ENCODE measurements at places on chromosomes 2 and 18.

DNA sequence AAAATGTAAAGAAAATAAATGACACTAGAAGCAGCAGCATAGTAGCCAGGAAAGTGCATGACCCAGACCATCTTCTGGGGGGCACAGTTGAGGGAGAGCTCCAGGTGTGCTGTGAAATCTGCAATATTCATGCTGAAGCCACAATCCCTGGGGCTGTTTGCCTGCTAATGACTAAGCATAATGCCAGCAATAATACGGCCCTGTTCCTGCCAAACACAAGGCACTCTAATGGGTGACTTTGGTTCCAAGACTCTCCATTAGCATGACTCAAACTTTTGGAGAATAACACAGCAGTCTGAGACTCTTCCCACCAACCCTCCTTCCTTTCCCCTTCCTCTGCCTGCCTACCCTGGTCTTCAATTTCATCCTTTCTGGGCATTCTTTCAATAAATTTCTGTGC lies 77.9 kb upstream of the DOCK10 start:
- DNase-seq = peak; percentile 33

GRCh38 chr2:163775304-163775703 lies 39.5 kb upstream of the FIGN start:
- DNase-seq = peak; percentile 4

- no peak for DNase-seq
Measured at GRCh38 chr2:128544321-128545037, 225.8 kb upstream of the HS6ST1 start.

GRCh38 chr18:79093986-79094385 lies 24.8 kb downstream of the ATP9B start:
- no peak for DNase-seq

DNA sequence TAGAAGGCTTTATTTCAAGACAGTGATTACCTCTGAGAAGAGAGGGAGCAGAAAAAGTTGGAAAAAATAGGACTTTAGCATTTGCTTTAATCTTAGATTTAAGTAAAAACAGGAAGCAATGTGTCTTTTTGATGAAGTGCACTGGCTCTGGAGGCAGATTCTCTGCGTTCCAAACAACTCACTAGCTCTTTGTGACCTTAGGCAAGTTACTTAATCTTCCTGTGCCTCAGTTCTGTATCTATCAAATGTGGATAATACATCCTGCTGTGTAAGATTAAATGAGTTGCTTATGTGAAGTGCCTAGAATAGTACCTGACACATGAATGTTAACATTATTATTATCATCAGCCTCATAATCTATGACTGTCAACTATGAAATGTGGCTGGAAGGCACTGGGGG lies 42.3 kb downstream of the RPRD1A start:
- no peak for DNase-seq

GRCh38 chr18:3171631-3172030 lies 48.1 kb downstream of the MYOM1 start:
- no peak for DNase-seq
